ENCODE measurements at places on chromosomes 3 and 15. TPM values are rescaled to one million over a fixed set of nuclear protein-coding genes. Genes with fewer than 3 reads are reported as not detected.
A peak's percentile ranks its signal among the peaks of the same experiment; 100 is the strongest.

GRCh38 chr3:36992806-36993325 is at the start of gene EPM2AIP1:
Gene EPM2AIP1, minus strand, starts transcription at chr3:36993131. Its CDS starts 54 bp downstream, at chr3:36993077.
- DNase-seq = peak; percentile 100
- peaks cover 56% of the 10 kb centered on the region for H3K36me3 ChIP-seq
- peak within 1 kb of the TSS; percentile 88 for H3K4me3 ChIP-seq
- peak within 1 kb of the TSS; percentile 98 for H3K27ac ChIP-seq
- peaks cover 8% of the 10 kb centered on the region for H3K4me1 ChIP-seq
- no peaks in the 10 kb centered on the region for H3K27me3 ChIP-seq

GRCh38 chr3:130490241-130490640 is 26.7 kb upstream of the COL6A6 start:
- H3K27ac ChIP-seq = no peak overlapping the region
- H3K36me3 ChIP-seq = no peaks in the 10 kb centered on the region
- H3K4me1 ChIP-seq = peaks cover 18% of the 10 kb centered on the region
- no peak for DNase-seq

DNA sequence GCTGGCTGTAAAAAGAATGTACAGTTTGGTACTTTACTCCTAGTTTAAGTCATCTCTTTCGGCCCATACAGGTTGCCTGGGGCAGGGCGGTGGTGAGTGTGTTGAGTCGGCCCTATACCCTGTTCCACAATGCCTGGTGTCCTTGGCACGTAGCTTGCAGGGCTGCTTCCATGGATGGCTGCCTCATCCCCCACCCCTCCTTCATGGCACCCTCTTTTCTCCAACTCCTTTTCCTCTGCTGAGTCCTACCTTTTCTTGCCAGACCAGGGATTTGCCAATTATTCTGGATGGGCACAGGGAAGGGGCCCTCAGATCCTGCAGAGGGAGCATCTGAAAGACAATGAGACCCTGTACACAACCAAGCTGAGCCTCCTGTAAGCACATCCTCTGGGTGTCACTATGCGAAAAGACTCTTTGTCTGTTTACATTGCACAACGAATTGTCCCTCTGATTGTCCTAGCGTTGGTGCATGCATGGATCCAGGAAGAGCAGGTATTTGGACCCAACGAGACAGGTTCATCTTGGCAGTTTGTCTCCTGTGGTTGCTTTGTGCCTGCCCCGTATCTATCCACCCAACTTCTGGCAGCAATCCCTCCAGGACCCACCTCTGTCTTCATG is 73.6 kb upstream of the CGNL1 start:
- no peak for DNase-seq
- peaks cover 3% of the 10 kb centered on the region for H3K4me1 ChIP-seq
- no peaks in the 10 kb centered on the region for H3K36me3 ChIP-seq
- no peak overlapping the region for H3K27ac ChIP-seq

- no peaks in the 10 kb centered on the region for H3K36me3 ChIP-seq
- peak; percentile 91 for DNase-seq
- H3K4me1 ChIP-seq = peaks cover 16% of the 10 kb centered on the region
- peak overlapping the region; percentile 80 for H3K27ac ChIP-seq
- H3K4me3 ChIP-seq = peak overlapping the region; percentile 76
Observed at GRCh38 chr3:194139071-194139813, 3.3 kb downstream of the HES1 start.

GRCh38 chr15:38972831-38973230 is 408.2 kb upstream of the RASGRP1 start:
- H3K27ac ChIP-seq = no peak overlapping the region
- no peaks in the 10 kb centered on the region for H3K36me3 ChIP-seq
- H3K27me3 ChIP-seq = no peaks in the 10 kb centered on the region
- DNase-seq = no peak

APBA2 gene
- 26.5 TPM for total RNA-seq

DNA sequence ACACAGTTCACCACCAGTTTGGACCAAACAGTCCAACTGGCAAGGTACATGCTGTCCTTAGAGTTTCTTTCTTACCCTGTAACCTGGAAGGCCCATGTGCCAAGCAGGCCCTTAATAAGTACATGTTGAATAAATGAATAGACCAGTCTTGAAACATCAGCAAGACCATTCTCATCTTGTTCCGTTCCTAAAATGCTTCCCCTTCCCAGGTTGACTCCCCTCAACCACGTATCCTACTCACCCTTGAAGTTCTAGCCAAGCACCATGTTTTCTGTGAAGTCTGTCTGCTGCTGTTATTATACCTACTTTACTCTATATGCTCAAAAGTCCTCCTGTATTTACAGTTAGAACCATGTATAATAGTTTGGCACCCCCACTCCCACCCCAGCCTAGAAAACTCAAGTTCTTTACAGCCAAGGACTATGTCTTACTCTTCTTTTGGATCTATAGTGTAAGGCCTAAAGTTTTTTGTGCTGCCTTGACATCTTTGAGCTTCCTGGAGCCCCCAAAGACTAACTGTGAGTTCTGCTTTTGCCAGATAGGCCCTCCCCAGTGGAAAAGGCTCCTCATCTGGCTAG is 49.2 kb upstream of the SSR3 start:
- H3K4me1 ChIP-seq = peaks cover 10% of the 10 kb centered on the region
- no peaks in the 10 kb centered on the region for H3K27me3 ChIP-seq
- DNase-seq = no peak
- no peak overlapping the region for H3K27ac ChIP-seq

C2CD4A gene
- total RNA-seq = not detected

GRCh38 chr3:180284331-180285110 is 247.8 kb upstream of the PEX5L start:
- no peak overlapping the region for H3K4me3 ChIP-seq
- DNase-seq = no peak
- no peaks in the 10 kb centered on the region for H3K27me3 ChIP-seq
- no peaks in the 10 kb centered on the region for H3K36me3 ChIP-seq
- H3K27ac ChIP-seq = no peak overlapping the region

DNA sequence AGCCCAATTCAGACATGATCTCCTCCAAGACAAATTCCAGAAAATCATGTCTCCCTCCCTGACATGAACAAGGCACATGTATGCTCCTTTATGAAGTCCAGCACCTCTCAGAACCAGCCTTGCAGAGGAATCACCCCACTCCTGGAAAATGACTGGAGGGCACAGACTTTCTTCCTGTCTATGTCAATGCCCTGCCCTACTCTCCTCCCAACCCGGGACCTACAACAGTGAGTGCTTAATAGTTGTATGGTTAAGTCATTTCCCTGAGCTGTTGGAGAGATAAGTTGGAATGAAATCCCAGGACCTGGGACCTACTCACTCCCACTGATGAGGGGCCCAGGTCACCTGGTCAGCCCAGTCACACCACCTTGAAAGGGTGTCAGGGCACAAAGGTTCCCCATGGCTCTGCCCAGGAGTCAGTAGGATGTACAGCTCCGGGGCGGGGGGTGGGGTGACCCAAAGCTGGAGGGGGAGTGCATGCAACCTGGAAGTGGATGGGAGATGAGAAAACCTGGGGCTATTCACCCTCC is 80.1 kb upstream of the HERC1 start:
- H3K36me3 ChIP-seq = no peaks in the 10 kb centered on the region
- no peak overlapping the region for H3K4me3 ChIP-seq
- no peak overlapping the region for H3K27ac ChIP-seq
- DNase-seq = no peak

GRCh38 chr15:35876762-35877161 is 330.8 kb upstream of the DPH6 start:
- no peaks in the 10 kb centered on the region for H3K27me3 ChIP-seq
- H3K36me3 ChIP-seq = no peaks in the 10 kb centered on the region
- H3K27ac ChIP-seq = no peak overlapping the region
- no peak for DNase-seq
- no peaks in the 10 kb centered on the region for H3K4me1 ChIP-seq
- no peak overlapping the region for H3K4me3 ChIP-seq

GRCh38 chr3:37107846-37108245 is 66.5 kb downstream of the LRRFIP2 start:
- no peaks in the 10 kb centered on the region for H3K27me3 ChIP-seq
- no peaks in the 10 kb centered on the region for H3K36me3 ChIP-seq
- no peak overlapping the region for H3K27ac ChIP-seq
- DNase-seq = no peak

DNA sequence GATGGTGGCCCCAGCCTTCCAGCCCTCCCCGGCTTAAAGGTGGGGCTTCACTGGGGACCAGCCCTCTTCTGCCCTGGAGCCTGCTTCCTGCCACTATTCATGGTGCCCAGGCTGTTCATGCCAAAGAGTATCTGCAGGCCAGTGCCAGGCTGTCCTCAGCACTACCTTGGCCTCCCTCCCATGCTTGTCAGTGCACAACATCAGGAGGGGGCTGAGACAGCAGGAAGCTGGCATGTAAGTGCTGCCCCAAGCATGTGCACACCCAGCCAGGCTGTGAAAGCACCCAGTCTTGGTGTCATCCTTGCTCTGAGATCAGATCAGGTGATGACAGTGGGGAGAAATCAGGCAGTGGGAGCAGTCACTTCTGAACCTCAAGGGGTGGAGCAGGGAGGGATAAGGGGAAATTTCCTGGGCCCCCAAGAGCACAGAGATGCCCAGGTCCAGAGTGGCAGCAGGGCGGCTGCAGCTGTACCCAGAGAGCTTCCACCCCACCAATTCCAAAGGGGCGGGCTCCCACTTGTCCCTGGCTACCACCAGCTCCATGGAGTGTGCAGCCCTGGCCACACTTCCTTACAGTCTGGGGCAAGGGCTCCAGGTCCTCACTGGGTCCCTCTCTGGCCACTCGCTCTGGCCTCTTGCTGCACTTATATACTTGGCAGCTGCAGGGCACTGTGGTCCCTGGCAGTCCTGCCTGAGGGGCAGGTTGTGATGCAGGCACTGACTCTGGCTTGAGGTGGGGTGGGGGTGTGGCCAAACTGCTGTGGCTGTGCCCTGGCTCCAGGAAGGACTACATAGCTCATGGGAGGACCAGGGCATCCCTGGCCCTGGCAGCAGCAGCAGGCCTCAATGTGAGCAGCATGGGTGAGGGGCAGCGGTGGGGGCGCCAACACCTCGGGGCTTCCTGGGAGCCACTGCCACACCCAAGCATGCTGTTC is 91.4 kb upstream of the TNFSF10 start:
- no peak for DNase-seq
- peaks cover 4% of the 10 kb centered on the region for H3K36me3 ChIP-seq
- H3K4me3 ChIP-seq = no peak overlapping the region
- no peak overlapping the region for H3K27ac ChIP-seq
- no peaks in the 10 kb centered on the region for H3K4me1 ChIP-seq
- H3K27me3 ChIP-seq = no peaks in the 10 kb centered on the region

LRTM1 gene
- total RNA-seq = not detected

GRCh38 chr3:45778761-45779201 is 17.6 kb downstream of the SLC6A20 start:
- H3K4me3 ChIP-seq = no peak overlapping the region
- H3K27ac ChIP-seq = no peak overlapping the region
- H3K4me1 ChIP-seq = no peaks in the 10 kb centered on the region
- H3K27me3 ChIP-seq = no peaks in the 10 kb centered on the region
- peak; percentile 33 for DNase-seq
